ENCODE measurements at places on chromosomes 11 and 22.

DNA sequence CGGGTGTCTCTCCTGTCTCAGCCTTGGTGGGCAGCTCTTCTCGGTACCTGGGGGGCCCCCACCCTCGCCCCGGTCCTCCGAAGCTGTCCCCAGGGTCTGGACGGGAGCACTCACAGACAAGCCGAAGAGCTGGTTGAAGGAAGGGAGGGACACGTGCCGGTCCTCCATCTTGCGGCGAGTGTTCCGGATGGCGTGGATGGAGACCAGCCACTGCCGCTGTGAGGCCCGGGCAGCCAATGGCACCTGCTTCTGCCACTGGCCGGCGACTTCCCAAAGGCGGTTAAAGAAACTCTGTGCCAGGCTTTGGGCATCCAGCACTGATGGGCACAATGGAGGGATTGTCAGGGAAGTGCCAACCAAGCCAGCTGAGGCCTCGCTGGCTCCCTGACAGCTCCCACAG, 18.7 kb downstream of the PPM1F start:
- DNase-seq, result no peak

GRCh38 chr22:26259510-26259909, 90.2 kb downstream of the SEZ6L start:
- DNase-seq, result peak; percentile 1

DNA sequence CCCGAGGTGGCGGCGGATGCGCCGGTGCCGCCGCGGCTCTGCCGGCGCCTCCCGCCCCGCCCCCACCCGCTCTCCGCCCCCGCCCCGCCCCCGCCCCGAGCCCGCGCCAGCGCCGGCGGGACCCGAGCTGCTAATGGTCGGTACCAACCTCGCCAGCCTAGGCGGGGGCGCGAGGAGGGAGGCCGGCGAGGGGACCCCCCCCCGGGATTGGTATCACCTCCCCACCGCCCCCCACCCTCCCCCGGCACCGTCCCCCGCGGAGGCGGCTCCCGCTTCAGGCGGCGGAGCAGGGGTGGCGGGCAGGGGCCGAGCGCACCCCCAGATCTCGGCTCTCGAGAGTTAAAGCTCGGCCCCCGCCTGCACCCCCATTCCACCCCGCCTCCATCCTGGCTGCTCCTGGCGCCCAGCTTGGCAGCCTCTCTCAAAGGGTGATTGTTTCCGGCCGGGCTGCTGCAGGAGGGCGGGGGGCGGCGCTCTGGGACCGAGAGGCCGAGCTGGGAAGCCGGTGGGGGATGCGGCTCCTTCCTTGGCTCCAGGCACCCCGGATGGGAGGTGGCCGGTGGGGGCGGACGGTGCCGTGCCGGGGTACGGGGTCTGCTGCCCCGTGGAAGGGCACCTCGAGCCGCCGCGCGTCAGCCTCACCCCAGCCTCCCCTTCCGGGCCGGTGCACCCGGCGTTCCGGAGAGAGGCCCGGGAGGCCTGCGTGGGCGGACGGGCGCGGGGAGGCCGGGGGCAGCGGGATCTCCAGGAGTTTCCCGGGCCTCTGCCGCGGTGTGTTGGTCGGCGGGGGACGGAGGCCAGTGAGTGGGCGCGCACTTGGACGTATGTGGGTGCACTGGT, at the start of gene B3GAT1:
Gene B3GAT1 (minus strand): TSS at position 40 of the 840 bp plus-strand sequence. CDS start 24,583 bp downstream, outside the sequence.
- DNase-seq, result peak; percentile 15

- DNase-seq, result no peak
Measured at GRCh38 chr11:121099885-121100284, 1.2 kb upstream of the TECTA start.

DNA sequence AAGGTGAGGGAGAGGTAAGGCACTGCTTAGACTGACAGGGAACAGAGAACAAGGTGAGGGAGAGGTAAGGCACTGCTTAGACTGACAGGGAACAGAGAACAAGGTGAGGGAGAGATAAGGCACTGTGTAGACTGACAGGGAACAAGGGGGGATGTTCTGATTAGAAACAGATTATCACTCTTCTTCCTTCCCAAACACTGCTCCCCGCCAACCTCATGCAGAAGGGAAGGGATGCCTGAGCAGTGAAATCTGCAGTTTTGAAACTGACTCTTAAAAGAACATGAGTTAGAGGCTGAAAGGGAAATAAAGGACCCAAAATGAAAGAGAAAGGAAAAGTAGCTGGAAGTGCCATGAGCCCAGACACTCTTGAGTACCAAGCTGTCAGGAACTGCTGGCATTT, 29.8 kb downstream of the NEFH start:
- DNase-seq, result no peak

- DNase-seq, result no peak
Measured at GRCh38 chr22:43720716-43721115, 91.4 kb downstream of the EFCAB6 start.

All from stimulated activated CD4-positive, alpha-beta T cell treated with anti-CD3 and anti-CD28 coated beads, Interleukin-12 subunit alpha, Interleukin-12 subunit beta, amount 100 ng/mL, for 4 hours (primary cell).